ENCODE measurements at places on chromosomes 11 and 22.

DNA sequence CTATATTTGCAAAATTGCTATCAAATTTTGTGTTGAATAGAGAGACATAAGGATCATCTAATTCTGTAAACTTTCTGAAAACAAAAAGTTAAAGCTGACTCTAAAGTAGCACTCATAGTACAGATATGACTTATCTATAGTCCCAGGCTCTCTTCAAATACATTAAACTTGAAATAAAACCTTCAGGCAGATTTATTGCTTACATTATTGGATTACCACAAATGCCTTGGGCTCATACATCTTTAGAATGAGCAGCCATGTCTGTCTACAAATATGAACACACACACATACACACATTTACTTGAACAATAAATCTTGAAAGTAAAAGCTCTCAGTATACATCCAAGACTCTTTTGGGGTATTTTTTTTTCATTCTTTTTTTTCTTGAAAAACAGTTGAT is 207.9 kb downstream of the LUZP2 start:
- no peak for DNase-seq

DNA sequence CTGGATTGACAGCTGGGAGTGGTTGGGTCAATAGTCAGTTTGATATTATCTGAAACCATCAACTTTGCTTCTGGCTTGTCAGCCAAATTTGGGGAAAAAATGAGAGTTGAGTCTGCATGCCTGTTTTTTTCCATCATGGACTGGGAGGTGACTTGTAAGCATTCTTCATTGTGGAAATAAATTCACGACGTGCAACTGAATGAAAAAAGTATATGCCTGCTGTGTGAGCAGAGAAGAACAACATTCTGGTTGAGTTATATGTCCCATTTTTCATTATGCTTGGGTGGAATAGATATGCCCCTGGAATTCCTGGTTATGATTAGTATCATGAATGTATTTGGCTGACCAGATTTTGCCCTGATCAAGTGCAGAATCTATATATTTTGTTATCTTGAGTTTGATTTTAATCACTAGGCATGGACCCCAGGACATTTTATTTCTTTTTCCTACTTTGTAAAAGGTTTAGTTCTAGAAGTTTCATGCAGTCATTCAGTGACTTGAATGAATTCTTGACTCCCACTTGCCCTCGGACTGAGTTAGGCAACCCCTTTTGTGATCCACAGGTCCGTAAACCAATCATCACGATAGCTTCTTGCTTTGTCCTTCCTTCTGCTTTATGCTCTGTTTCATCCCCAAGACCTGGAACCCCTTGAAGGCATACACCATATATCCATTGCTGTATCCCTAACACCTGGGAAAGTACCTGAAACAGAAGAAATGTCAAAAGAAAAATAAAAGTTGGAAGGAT is 205.8 kb downstream of the NAV2 start:
- no peak for DNase-seq

GRCh38 chr11:82765466-82766034 is 31.9 kb upstream of the FAM181B start:
- no peak for DNase-seq

GRCh38 chr11:8650401-8650990 is 32.0 kb downstream of the TRIM66 start:
- DNase-seq, result no peak

DNA sequence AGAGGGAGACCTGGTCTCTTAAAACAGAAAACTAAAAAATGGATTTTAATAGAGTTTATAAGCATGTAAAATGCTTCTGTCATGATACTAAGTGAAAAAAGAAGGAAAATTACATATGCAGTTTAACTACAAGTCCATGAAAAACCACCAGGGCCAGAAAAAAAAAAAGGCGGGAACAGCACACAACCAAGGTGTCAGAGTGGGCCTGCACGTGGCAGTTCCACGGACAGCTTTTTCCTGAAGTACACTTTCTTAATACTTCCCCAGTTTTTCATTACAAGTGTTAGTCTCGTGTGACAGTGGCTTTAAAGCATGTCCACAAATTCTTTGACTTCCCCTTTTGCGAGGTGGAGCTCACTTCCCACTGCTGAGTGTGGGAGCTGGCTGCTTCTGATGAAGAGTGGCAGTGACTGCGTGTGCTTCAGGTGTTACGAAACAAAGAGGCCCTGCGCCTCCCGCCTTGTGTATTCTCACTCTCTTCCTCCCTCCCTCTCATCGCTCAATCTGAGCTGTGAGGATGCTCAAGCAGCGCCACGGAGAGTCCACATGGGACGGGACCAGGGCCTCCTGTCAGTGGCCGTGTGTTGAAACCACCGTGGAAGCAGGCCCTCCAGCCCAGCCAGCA is 16.4 kb downstream of the PPM1F start:
- DNase-seq, result no peak

GRCh38 chr11:1083621-1084551 is 9.2 kb downstream of the MUC2 start:
- DNase-seq, result no peak

GRCh38 chr22:39457198-39457555 is 365 bp downstream of the MGAT3 start:
- DNase-seq, result no peak

DNA sequence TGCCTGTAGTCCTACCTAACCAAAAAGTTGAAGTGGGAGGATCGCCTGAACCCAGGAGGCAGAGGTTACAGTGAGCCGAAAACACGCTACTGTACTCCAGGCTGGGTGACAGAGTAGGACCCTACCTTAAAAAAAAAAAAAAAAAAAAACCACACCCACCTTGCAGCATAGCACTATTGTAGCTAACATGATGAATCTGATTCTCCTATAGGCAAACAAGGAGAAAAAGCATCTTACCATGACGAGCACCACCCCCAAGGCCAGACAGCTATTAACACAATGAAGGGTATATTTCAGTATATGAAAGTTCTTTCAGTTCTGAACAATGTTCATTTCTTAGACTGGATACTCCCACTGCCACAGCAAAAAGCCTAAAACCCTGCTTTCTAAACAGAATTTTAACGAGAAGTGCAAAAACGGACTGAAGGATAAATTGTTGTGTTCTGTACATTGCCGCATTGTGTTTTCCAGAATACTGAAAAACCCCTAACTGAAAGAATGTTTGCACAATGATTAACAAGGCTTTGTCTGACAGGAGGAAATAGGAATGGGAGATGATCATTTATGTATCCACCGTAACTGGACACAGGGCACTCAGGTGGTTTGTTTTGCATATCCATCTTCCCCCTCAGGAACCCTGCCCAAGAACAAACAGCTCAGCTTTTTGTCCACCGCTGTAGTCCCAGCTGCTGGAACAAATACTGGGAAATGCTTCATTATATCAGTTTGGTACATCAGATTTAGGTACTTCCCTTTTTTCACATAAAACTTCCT is 8.9 kb downstream of the PISD start:
- no peak for DNase-seq

DNA sequence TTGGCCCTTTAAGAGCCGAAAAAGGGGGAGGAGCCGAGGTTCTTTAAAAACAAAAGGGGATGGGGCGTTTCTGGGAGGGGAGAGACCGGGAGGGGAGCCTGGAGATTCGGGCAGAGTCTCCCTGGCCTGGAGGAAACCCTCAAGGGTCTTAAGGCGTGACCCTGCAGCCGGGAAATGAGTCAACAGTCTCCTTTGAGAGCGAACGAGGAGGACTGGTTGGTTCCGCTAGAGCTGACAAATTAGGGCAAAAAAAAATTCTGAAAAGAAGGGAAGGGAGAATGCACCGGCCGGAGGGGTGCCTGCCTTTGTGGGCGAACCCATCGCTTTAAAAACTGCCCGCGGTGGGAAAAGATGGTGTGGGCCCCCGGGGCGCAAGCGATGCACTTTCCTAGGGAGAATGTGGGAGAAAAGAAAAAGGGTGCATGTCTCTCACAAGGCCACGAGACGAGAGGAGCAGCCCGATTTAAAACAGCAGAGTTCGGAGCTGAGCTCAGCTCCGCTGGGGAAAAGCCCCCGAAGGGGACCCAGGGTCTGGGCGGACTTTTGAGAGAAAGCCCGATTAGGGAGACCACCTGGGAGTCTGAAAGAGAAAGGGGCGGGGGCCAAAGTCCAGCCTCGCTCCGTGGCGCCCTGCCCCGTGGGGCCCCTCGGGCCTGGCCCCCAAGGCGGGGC is 874 bp downstream of the ZFTA start:
- DNase-seq, result peak; percentile 27

- DNase-seq, result no peak
These were observed 1086.3 kb downstream of the FAM181B start for GRCh38 chr11:81647374-81647773.

GRCh38 chr11:11772865-11773515 is 68.8 kb upstream of the USP47 start:
- DNase-seq, result no peak

GRCh38 chr22:21672107-21672629 is 6.4 kb downstream of the PPIL2 start:
- DNase-seq, result no peak

- no peak for DNase-seq
These were observed 75.0 kb downstream of the C11orf65 start for GRCh38 chr11:108392353-108392752.

GRCh38 chr11:23875176-23875850 is 621.5 kb upstream of the LUZP2 start:
- no peak for DNase-seq

GRCh38 chr11:44229624-44230023 is 80.3 kb downstream of the ALX4 start:
- DNase-seq, result no peak

- DNase-seq, result no peak
These were observed 447.5 kb upstream of the KIRREL3 start for GRCh38 chr11:127448101-127448500.

- DNase-seq, result no peak
These were observed 75.2 kb downstream of the LDLRAD3 start for GRCh38 chr11:36019005-36019596.

DNA sequence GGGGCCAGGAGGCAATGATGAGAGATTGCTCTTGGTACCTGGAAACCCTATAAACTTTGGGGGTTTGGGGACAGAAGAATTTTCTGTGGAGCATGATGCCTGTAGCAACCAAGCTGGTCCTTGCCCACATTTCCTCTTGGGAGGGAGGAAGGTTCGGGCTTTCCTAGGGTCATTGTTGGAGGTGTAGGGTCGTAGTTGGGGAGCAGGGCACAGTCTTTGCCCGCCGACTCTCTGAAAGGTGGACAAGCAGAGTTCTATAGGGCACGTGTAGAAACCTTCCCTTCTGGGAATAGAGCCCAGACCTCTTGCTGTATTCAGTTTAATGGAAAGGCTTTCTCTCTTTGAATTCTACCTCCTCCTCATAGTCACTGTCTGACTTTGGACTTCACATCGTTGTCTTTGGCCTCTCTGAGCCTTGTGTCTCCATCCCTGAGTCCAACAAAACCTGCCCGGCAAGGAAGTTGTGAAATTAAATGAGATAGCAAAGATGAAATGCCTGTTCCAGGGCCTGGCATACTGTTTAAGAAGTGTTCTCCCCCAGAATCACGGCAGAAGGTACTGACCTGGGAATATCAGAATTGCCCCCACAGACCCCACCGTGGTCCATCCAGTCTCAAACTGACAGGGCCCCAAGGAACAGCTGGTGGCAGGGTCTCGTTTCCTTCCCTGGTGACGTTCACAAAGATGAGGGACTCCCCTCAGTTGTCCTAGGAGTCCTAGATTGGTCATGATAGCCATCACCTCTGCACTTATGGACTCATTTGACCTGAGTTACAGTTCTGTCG is 1.6 kb downstream of the PRDM11 start:
- DNase-seq, result no peak

DNA sequence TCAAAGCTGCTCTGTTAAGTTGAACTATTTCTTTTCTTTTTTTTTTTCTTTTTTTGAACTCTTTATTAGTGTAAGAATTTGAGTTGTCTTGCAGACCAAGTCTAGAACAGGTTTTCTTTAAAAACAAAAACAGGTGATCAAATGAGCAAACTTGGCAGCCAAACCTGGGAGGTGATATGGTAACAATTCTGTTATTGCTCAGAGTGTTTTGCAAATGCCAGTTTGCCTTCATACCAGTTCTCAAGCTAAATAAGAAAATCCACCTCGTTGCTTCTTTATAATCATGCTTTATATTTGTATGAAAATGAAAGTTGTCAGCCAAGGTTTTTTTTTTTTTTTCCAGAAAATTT is 76.9 kb downstream of the DEPDC5 start:
- no peak for DNase-seq

- DNase-seq, result no peak
These were observed 15.1 kb upstream of the CYTH4 start for GRCh38 chr22:37267135-37267587.

- DNase-seq, result no peak
These were observed 7.4 kb upstream of the SERPIND1 start for GRCh38 chr22:20766530-20766929.

GRCh38 chr11:79594834-79595233 is 154.0 kb upstream of the TENM4 start:
- DNase-seq, result no peak

DNA sequence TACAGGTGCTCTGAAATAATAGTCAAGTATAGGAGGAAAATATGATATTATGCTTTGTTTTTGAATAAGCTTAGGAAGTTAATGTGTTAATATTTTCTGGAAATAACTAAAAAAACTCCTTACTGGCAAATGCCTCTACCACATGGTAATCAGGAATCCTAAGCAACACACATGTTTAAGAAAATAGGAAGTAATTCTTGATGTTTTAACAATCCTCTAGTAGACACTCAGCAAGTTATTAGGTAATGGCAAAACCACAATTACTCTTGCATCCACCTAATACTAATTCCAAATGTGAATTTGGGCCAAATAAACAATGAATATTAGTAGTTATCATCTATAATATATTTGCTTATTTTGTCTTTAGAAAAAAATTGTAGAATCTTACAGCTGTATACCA is 53.6 kb downstream of the SLC35F2 start:
- no peak for DNase-seq

DNA sequence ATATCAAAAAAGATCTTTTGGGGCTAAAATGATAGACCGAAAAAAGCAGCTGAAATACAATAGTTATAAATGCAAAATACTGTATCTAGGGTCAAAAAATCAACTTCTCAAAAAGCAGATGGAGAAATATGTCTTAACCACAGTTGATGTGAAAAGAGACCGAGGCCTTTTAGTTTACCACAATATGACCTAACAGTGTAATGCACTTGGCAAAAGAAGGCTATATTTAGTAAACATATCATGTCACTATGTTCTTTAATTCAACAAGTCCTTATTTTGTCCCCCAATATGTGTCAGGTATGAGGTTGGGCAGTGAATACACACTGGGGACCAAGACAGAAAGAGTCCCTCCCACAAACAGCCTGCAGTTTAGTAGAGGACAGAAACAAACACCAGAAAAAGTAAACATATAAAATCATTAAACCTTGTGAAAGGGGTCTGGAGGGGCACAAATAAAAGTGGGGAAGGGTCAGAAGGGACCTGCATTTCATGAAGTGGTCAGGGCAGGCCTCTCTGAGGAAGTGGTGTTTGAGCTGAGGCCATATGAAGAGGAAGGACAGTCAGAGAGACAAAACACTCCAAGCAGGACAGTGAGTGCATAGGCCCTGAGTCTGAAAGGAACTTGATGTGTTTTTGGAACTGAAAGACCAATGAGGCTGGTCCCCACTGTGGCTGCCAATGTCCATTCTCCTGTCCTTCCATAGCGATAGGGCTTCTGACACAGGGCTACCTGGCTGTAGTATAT is 53.4 kb downstream of the LIF start:
- no peak for DNase-seq

- no peak for DNase-seq
These were observed 1341.4 kb downstream of the LRRC4C start for GRCh38 chr11:40118026-40118425.
